ENCODE measurements at places on chromosomes 13 and 19. TPM values are rescaled to one million over a fixed set of nuclear protein-coding genes. Genes with fewer than 3 reads are reported as not detected.
A peak's percentile ranks its signal among the peaks of the same experiment; 100 is the strongest.

DNA sequence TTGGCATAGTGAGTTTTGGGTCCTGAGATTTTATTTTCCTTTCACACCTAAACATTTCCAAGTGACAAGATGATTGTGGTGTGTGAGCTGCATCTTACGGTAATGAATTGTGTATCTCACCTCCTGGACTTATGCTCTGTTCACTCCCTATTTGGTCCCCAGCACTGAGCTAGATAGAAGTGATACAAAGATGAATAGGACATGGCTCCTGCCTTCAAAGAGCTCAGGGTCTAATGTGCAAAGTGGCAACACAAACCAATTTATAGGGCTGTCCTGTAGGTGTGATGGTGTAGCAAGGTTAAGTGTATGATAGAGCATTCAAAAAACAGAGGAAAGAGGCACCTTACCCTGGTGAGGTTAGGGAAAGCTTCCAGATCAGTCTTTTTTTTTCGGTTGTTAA is 17.6 kb upstream of the TNFRSF19 start:
- DNase-seq = no peak

DNA sequence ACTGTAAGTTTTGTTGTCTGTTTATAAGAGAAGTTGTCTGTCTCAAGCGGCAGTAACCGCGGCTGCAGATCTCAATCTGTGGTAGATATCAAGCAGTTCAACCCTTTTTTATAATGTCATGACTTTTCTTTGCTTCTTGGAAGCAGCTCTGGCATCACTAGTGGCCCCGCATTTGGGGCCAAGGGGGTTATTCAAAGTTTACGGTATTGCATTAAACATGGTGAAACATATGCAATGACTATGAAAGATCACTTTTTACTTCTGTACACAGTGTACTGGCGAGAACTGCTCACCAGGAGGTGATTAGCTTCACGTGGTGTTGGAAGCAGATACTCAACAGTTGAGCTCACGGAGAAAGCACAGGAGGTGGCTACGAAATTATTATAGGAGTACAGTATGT is 4.6 kb upstream of the FFAR3 start:
- no peak for DNase-seq

DNA sequence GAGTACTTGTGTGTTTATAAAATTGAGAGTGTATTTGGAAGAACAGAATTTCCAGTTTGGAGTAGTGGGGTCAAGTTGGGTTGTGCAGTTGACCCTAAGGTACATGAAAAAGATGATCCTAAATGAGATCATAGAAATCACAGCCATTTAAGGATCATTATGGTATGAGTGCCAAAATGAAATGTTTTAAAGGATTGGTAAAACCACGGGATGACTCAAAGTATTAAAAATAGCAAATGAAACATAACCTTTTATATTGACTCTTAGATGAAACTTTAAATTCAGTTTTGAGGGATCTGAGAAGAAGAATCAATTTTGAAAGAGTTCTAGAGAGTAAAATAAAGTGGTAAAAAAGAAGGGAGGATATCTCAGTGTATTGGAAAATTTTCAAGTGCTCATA is 773.8 kb downstream of the GPC5 start:
- no peak for DNase-seq

DNA sequence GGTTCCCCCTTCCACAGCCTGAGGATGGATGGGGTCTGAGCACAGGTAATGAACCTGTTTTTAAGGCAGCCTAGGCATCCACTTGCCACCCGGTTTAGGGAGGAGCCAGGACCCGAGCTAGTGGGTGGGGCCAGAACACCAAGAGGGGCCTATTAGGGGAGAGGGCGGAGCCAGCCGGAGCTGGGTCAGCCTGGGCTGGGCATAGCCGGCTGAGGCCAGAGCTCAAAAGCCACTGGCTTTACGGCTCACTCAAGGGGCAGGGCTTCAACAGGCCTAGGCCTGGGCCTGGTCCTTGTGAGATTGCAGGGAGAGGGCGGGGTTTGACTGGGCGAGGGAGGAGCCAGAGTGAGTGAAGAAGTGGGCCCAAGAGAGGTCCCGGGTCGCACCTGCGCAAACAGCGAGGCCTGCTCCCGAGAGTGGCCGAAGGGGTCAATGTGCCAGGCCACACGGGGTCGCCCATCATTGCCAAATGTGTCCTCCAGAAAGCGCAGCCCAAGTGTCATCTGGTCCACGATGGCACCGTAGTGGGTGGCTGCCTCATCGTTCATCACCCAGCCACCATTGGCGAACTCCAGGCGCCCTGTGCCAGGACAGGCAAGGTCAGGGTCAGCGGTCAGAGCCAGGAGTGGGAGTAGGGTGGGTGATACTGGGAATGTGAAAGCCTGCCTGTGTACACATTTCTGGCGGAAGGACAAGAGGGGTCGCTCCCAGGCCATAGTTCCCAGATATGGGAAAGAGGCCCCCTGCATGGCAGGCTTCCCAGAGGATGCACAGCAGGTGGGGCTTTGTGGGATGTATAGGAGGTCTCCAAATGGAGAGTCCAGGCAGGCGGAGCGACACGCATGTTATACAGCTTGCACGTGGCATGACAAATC is 1.9 kb downstream of the MAN2B1 start:
- DNase-seq = no peak

DNA sequence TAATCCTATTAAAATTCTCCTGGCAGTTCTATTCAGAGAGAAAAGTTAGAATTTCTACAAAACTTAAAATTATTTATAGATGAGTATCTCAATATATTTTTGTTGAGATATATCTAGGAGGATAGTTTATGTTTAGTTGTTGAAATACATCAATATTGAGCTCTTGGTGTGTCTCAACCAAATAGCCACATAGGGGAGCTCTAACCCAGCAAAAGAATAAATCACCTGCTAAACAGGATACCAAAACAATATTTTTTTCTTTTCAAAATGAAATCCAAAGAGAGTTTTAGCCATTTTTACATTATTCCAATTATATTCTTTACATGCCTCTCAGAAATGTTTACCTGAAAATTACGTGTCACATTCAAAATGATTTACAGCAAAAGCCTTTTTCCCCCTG is 954.7 kb downstream of the SLITRK6 start:
- DNase-seq = no peak

GRCh38 chr19:47609906-47610894 is 1.3 kb downstream of the BICRA start:
- DNase-seq = no peak

DNA sequence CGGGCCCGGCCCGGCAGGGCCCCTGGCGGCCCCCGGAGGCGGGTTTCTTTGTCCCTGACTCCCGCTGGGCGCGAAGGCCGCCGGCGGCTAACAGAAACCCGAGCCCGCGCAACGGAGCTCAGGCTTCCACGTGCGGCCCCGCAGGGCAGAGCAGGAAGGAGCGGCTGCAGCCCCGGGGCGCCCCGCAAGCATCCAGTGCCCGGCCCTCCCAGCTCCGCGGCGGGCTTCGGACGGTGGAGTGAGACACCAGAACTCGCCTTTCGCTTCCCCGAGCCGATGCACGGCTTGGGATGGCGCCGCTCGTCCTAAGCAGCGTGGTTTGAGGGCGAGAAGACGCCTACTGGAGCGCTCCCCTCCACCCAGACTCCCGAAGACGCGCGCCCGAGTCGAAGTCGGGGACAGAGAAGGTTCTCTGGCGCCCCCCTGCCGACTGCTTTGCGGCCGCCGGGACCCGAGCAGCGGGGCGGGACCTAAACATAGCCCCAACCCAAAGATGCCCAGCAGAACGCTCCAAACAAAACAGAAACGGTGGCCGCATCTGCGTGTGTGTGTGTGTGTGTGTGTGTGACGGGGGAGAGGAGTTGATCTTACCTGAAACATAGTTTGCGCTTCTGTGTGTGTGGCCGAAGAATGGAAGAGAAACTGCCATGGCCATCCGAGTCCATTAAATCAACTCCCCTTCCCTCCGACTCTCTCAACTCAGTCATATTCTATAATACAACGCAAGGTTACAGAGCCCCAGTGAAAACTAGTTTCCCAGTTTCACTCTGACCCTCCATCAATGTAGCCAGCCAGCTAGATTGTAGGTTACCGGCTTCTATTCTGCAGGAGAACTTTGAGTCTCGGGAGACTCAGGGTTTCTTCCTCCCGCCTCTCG is 629 bp upstream of the FGF9 start:
- DNase-seq = no peak

DNA sequence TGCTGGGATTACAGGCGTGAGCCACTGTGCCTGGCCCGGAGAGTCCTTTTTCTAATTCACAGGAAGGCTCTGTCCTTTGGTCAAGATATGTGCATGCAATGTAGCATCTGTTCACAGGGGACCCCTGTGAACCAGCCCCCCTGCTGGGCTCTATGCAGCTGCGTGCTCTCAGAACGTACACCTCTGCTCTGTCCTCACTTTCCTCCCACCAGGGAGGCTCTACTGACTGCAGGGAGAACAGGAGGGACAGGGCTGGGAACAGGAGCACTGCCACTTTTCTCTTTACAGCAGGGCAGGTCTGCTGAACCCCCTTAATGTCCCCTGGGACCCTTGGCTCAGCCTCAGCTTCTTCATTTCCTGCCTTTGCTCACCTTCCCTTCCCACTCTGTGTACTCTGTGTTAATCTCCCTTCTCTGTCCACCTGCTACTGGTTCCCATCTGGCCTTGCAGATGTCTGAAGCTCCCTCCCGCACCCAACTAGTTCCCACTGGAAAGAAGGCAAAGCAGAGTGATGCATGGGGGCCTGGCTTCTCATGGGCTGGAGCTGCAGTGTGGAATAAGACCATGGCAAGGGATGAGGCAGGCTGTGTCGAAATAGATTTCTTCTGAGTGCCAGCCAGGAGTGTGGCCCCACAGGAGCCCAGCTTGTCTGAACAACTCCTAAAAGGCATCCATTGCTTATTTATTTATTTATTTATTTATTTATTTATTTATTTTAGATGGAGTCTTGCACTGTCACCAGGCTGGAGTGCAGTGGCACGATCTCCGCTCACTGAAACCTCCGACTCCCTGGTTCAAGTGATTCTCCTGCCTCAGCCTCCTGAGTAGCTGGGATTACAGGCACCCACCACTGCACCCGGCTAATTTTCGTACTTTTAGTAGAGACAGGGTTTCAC is 7.2 kb downstream of the ADGRE2 start:
- DNase-seq = no peak

- DNase-seq = no peak
Measured at GRCh38 chr13:111882351-111882750, 184.6 kb upstream of the SOX1 start.

DNA sequence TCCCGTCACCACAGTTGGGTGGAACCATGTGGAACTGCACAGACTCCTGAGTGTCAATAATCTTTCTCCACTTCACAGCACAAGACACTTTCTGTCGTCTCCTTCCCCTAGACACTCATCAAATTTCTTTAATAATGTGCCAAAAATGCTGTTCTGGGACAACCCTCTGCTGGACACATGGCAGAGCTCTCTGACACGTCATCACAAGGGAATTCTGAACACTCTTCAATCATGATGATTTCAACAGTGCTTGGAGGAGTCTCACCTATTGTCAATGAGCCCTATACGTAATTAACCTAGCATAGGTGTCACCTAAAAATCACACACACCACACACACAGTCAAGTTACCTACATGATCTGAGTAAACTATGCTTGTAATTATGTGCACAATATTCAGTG is 141.3 kb downstream of the STOML3 start:
- no peak for DNase-seq

DNA sequence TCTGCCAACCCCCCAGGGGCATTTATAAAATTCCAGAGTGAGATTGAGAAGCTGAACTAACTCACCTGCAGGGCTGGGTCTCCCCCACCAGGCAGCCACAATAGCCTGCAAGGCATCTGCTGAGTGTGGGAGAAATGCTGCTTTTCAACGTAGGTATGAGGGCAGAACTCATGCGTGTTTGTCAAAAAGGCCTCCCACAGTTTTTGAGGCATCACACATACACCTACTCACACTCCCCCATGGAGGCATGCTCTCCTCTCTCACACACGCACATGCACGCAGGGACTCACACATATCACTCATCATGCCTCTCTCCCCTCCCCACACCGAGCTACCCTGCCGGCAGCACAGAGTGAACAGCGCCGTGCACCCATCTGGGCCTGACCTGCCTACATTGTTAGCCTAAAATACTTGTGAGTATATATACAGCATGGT is 390.5 kb downstream of the FGF9 start:
- no peak for DNase-seq

GRCh38 chr13:90954605-90955195 is 392.8 kb upstream of the MIR17HG start:
- no peak for DNase-seq

- no peak for DNase-seq
Measured at GRCh38 chr19:1471010-1471514, 8.0 kb downstream of the C19orf25 start.

- peak; percentile 59 for DNase-seq
Measured at GRCh38 chr13:23966691-23967615, 69.7 kb upstream of the C1QTNF9B start.

GRCh38 chr19:6736169-6736916 is 1.0 kb downstream of the GPR108 start:
- DNase-seq = peak; percentile 57

GRCh38 chr19:46606681-46607447 is 5.7 kb downstream of the CALM3 start:
- DNase-seq = no peak

GRCh38 chr19:51688671-51689571 is 4.2 kb upstream of the SPACA6 start:
- peak; percentile 89 for DNase-seq

GRCh38 chr13:111347438-111347837 is 27.0 kb downstream of the TEX29 start:
- no peak for DNase-seq

GRCh38 chr19:2427429-2428320 is at the start of gene TIMM13:
Gene TIMM13 (minus strand): TSS chr19:2427586. CDS start chr19:2427533, 53 bp downstream.
- DNase-seq = peak; percentile 92

DNA sequence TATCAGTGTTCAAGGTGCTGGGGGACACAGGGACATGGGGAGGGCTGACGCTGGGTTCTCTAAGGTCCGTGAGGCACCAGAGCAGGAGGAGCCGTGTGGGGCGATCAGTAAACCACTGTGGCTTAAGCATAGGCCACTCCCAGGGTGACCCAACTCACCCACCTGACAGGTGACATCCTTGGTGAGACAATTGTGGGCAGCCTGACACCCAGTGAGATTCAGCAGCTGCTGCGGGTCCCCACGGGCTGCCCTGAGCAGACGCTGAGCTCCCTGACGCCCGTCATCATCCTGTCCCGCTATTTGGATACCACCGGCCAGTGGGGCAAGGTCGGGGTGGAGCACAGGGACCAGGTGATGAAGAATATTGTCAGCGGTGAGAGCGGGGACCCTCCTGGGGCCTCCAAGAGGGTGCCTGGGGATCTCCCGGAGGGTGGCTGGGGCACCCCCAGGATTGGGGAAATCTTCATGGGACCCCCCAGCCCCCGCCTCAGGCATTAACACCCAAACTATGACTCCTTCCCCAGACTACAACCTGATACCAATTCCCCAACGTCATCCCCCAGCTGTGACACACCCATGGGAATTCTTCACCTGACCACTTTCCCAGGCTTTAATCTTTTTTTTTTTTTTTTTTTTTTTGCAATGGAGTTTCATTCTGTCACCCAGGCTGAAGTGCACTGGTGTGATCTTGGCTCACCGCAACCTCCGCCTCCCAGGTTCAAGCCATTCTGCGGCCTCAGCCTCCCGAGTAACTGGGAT is 33.3 kb upstream of the SHFL start:
- no peak for DNase-seq

Gene PHLDB3
- 12.4 TPM for polyA plus RNA-seq

Gene SUPT5H
- polyA plus RNA-seq = 85.8 TPM

Gene NPAS1
- polyA plus RNA-seq = 0.18 TPM

Gene DDA1
- 66.1 TPM for polyA plus RNA-seq

Gene APOC1
- 26.9 TPM for polyA plus RNA-seq

Gene MEF2B
- polyA plus RNA-seq = 0.48 TPM

Gene C1QTNF9
- 0.76 TPM for polyA plus RNA-seq

Gene ZNF580
- 49.0 TPM for polyA plus RNA-seq

Gene PSG3
- not detected for polyA plus RNA-seq

Gene KCNRG
- polyA plus RNA-seq = 0.68 TPM

Gene SOX1
- not detected for polyA plus RNA-seq

Gene ZNF772
- polyA plus RNA-seq = 3.9 TPM

Gene IL17D
- polyA plus RNA-seq = 2.4 TPM

Gene ANKRD24
- 0.72 TPM for polyA plus RNA-seq

Gene CYP4F3
- 1.3 TPM for polyA plus RNA-seq

All from urinary bladder (tissue), 4 donors.